CMK (cell line): ENCODE measurements at places on chromosomes 6 and 20.

- DNase-seq: no peak
These were observed 18.6 kb downstream of the TREML2 start for GRCh38 chr6:41182069-41183034.

DNA sequence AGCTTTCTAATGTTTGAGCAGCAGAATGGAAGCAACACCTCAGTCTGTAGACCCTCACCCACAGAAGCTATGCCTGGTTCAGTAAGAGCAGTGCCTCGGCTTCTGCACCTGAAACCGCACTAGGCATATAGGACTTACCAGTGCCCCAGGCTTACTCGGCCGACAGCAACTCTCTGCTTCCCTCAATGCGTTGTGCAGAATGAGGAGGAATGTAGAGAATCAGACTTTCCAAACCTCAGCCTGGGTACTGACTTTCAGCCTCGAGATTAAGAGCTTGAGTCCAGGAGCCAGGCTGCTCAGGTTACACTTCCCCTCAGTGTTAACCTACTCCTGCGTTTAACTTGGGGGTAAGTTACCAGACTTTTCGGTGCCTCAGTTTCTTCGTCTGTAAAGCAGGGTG, 8.6 kb downstream of the EYA2 start:
- DNase-seq: no peak

DNA sequence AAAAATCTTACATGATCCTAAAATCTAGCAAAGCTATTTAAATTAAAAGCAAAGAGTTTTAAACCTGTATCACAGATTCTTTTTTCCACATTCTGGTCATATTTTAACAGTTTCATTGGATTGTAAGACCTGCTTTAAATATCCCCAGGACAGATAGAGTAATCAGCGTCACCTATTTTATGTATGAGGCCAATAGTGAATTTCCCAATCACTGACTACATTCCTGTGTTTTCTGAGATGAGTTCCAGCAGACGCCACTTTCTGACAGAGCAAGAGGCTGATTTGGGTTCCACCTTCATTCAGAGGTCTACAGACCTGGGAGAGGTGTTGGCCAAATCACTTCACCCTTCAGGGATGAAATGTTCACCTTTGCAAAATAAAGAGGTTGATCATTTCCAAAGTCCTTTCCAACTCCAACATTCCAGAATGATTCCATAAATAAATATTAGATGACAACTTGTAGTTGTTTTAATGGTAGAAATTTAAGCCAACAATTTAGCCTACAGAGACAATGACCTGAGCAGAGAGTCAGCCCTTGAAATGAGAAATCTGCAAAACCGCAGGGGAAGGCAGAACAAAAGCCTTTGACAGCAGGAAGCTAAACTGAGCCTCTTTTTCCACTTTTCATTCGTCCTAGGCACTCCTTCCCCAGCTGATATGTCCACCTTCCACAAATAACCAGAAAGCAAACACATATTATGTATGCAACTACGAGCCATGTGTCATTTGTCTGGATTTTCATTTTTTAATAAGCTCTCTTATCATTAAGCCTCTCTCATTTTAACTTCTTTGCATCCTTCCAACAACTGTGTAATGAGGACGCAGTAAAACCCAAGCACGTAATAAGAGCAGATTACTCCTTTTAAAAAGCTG, 105.2 kb downstream of the TFAP2A start:
- DNase-seq: no peak

DNA sequence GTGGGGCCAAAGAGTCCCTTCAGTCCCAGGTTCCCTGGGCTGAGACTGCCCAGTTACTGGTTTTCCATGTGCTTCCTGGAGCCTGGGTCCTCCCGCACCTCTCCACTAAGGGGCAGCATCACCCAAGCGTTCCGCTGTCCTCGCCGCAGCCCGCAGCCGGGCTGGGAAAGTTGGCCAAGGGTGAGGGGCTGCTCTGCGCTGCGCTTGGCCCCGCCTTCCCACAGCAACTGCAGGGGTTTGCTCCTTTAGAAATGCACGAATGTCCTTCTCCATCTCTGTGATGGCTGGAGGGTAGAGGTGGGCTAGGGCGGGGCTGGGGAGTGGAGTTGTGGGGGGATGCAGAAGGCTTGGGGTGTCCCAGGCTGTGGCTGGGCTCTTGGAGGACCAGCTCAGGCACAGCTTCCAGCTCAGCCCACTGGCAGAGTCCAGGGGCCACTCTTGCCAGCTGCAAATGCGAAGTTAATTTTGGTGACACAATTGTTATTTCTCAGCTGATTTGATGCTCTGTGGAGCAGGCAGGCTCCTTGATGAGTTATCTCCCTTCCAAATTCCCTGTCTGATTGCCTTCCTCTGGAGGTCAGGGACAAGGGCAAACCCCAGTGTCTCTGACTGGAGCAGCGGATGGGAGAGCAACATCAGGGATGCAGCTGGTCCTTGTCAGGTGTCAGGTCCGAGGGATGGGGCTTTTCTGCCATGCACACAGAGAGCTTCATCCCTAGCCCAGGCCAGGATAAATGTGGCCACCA, 63.2 kb downstream of the NOL4L start:
- no peak for DNase-seq

GRCh38 chr6:44828780-44829179, 441.3 kb downstream of the CDC5L start:
- DNase-seq: no peak
